ENCODE measurements at places on chromosomes 16 and 17.

DNA sequence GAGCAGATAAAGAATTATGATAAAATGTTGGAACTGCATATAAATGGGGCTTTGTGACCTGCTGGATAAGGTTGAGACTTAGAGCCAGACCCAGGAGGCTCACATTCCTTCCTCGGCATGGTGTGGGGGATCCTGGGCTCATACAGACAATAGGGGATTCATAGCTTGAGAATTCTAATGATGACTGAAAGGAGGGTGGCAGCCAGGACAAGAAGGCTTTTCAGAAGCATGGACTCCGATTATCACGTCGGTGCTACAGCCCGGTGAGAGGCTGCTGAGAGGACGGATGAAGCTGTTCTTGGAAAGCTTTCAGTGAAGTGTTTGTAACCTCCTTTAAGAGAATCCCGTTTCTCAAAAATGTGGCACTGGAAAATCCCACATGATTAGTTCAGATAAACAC is 167.2 kb downstream of the ANKFN1 start:
- no peak for DNase-seq

GRCh38 chr17:71409712-71410111 is 711.1 kb upstream of the SOX9 start:
- DNase-seq: no peak

DNA sequence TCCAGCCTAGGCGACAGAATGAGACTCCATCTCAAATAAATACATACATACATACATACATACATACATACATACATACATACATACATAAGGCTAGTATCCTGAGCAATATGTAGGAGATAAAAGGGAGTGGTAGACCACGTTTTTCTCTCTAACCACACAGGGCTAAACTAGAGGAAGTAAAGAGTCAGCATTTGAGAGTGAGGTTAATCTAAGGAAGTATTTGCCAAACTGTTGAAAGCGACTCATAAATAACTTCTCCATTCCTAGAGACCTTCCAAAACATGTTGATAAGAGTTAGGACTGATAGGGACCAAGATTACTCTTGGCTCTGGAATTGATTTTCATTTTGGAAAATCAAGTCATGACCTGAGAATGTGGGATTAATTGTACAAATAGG is 68.9 kb downstream of the NEUROD2 start:
- DNase-seq: no peak

DNA sequence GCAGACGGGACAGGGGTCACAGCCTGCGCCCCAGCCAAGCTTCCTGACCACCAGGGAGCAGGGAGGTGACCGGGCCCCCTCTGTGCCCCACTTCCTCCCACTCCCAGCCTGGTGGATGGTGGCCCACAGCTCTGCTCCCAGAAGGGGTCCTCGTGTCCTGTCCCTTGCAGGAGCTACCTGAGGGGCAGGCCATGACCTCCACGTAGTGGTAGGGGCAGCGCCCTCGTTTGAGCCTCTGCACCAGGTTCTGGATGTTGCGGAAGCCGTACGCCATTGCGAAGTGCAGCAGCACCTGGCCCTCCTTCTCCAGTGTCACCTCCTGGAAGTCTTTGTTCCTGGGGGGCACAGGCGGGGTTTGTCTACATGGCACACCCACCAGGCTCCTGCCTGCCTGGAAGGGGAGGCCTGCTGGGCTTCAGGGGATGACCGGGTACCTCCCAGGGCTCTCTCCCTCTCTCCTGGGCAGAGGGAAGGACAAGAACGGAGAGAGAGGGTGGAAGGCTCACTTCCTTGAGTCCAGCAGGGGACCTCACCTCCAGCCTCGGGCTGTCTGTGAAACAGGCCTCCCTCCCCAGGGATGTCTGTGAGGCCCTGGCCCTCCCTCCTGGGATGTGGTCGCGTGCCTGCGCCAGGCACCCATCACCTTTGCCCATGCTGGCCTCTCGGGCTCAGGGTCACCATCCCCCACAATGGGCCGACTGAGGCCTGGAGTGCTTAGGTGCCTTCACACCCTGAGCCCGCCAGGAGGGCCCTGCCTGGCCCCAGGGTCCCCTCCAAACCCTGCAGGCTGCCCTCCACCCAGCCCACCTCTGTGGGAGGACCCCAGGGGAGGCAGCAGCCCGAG is 4.0 kb downstream of the HAGHL start:
- no peak for DNase-seq

DNA sequence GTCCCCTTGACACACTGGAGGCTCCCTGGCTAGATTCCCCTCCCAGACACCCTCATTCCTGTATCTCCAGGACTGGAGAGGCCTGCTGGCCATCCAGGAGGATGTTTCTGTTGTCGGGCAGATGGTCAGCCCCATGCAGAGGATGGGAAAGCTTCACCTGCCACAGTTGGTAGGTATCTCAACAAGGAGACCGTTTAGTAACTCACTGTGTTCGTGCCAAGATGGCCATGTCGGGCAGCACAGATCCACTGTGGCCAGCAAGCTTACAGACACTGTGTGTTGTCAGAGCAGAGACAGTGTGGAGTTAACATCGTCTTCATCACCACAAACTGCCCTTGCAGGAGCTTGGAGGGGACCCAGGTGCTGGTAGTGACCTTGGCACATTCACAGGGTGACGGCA is 390.9 kb downstream of the SEC14L1 start:
- no peak for DNase-seq

- no peak for DNase-seq
Observed at GRCh38 chr17:1412185-1413110, 12.4 kb upstream of the YWHAE start.

- no peak for DNase-seq
Observed at GRCh38 chr17:57234739-57235092, 21.6 kb upstream of the MSI2 start.

DNA sequence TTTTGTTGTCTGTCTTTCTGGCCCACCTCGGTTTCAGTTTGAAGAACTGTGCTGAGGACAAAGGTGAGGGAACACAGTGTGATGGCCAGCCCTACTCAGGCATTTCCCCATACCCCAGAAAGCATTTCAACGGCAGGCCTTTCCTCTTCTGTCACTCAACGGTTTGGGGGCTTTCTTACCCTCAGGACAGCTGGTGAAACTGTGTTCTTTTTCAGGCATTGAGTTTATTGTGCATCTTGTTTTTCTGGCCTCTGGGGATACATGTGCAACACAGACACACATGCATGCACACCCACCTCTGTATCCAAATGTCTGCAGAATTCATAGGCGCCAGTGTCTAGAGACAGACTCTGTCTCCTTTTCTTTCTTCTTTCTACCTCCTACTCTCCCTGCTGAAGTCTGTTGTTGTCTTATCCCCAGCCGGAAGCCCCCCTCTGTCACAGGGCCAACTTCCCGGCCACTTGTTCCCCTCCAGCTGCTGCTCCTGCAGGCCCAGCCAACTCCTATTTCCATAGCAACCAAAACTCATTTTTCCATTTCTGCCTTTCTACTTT is 17.0 kb downstream of the CHD9 start:
- peak; percentile 42 for DNase-seq

DNA sequence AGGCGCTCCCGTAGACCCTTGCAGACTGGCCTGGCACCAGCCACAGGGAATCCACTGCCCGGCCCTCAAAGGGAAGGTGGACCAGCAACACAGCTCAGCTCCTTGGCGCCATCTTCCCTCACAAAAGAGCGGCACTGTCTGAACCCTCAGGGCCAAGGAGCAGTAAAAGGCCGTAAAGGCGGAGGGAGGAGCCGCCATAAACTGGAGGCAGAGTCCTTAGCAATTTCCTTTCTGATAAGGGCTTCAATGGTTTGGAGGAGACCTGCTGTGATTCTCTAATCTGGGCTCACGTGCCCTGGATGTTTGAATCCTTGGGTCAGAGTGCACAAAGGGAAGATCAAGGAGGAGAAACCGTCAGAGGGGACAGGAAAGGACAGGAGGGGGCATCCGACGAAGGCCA is 15.5 kb upstream of the AXIN2 start:
- no peak for DNase-seq

- DNase-seq: no peak
Observed at GRCh38 chr16:23607726-23608125, 11.6 kb upstream of the NDUFAB1 start.

- DNase-seq: no peak
Observed at GRCh38 chr16:53456625-53457024, 22.4 kb downstream of the RBL2 start.

GRCh38 chr17:19943026-19943425 is 34.6 kb downstream of the AKAP10 start:
- DNase-seq: no peak

Data from GM12864 (cell line).